ENCODE measurements at places on chromosomes 2 and 18.
A peak's percentile ranks its signal among the peaks of the same experiment; 100 is the strongest.

DNA sequence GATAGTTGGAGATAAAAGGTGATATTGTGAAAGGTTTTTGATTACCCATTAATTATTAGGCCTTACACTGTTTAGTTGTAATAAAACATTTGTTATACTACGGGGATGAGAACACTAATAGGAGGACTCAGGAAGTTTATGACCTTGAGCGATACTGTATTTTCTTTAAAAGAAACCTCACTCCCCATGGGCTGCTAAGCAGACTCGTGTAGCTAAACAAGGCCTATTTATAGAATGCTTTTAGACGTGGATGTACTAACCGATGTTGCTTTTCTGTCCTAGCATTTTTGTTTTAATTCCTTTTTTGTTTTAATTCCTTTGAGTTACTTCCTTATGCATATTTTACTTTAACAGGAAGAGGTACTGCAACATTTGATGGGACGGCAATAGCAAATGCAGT is 22.9 kb downstream of the MSH6 start:
- 0 out of 2 replicates have a peak, but pooled peaks cover 1% of the 10 kb centered on the region for H3K27me3 ChIP-seq
- H3K27ac ChIP-seq, result no peak overlapping the region
- H3K4me1 ChIP-seq, result no peaks in the 10 kb centered on the region
- no peak overlapping the region for H3K4me3 ChIP-seq
- H3K36me3 ChIP-seq, result peaks cover 22% of the 10 kb centered on the region

DNA sequence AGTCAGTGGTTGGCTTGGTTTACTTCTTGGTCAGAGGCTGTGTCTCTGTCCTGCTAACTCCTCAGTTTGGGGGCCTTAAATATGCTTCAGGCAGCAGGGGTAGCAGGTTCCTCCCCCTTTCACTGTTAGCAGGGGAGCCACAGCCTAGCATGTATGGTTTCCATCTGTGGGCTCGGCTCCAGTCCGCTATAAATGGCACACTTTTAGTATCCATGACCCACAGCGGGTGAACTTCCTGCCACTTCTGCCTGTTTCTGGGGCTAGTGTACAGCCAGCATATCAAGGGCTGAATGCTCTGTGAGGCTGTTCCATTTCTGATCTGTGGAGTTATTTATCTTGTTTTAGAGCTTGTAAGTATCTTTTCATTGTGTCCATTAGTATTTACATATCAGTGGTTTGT is 58.3 kb downstream of the MRPL33 start:
- H3K4me3 ChIP-seq, result no peak overlapping the region
- H3K27ac ChIP-seq, result no peak overlapping the region
- no peaks in the 10 kb centered on the region for H3K4me1 ChIP-seq
- no peaks in the 10 kb centered on the region for H3K27me3 ChIP-seq
- no peak for DNase-seq

GRCh38 chr18:46311491-46311890 is 207.3 kb downstream of the HAUS1 start:
- no peak overlapping the region for H3K4me3 ChIP-seq
- H3K36me3 ChIP-seq, result no peaks in the 10 kb centered on the region
- DNase-seq, result no peak
- H3K27ac ChIP-seq, result no peak overlapping the region
- H3K27me3 ChIP-seq, result no peaks in the 10 kb centered on the region
- no peaks in the 10 kb centered on the region for H3K4me1 ChIP-seq

DNA sequence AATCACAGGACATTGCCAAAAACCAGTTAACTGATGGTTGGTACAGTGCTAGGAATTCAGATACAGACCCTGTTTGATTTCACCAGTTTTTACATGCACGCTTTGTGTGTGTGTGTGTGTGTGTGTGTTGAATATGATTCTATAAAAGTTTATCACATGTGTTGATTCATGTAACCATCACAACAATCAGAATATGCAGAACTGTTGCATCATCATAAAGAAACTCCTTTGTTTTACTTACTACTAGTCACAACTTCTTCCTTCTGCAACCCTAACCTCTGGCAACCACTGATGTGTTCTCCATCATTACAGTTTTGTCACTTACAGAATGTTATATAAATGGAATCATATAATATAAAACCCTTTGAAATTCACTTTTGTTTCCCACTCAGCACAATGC is 144.8 kb upstream of the CYP26B1 start:
- H3K27me3 ChIP-seq, result no peaks in the 10 kb centered on the region
- no peak overlapping the region for H3K27ac ChIP-seq
- H3K4me3 ChIP-seq, result no peak overlapping the region
- DNase-seq, result no peak
- no peaks in the 10 kb centered on the region for H3K36me3 ChIP-seq

DNA sequence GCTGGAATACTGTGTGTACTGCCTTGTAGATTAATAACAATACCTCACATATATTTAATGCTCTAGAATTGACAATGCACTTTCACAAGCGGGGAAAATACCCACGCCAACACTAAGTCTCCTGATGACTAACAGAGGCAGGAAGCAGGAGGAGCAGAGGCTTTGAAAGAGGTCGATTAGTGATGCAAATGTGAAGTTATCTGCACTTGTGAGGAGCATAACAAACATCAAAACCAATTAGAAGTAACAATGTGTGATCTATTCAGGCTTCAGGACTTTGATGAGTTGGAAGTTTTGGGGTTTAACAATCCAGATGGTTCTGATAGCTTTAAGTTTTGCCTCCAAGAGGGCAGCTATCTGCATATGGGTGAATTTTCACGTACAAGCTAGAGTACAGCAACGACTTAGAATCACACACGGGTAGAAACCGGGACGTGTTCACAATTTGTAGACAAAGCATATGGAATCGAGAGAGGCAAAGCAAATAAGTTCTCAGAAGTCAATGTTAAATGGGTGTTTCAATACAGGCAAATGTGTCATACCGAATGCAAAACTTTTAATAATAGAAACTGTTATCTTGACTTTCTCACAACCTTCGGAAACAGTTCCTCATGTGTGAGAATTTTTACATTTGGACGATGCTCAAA is 114.5 kb downstream of the METTL8 start:
- H3K27ac ChIP-seq, result no peak overlapping the region
- H3K4me1 ChIP-seq, result peaks cover 5% of the 10 kb centered on the region
- no peaks in the 10 kb centered on the region for H3K27me3 ChIP-seq
- DNase-seq, result peak; percentile 47

DNA sequence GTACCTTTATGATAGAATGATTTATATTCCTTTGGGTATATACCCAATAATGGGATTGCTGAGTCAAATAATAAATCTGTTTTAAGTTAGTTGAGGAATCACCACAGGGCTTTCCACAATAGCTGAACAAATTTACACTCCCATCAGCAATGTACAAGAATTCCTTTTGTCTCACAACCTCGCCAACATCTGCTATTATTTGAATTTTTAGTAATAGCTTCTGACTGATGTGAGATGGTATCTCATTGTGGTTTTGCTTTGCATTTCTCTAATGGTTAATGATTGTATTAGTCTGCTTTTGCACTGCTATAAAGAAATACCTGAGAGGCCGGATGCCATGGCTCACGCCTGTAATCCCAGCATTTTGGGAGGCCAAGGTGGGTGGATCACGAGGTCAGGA is 1387.6 kb upstream of the ACVR2A start:
- no peaks in the 10 kb centered on the region for H3K27me3 ChIP-seq
- no peaks in the 10 kb centered on the region for H3K4me1 ChIP-seq
- no peaks in the 10 kb centered on the region for H3K36me3 ChIP-seq

DNA sequence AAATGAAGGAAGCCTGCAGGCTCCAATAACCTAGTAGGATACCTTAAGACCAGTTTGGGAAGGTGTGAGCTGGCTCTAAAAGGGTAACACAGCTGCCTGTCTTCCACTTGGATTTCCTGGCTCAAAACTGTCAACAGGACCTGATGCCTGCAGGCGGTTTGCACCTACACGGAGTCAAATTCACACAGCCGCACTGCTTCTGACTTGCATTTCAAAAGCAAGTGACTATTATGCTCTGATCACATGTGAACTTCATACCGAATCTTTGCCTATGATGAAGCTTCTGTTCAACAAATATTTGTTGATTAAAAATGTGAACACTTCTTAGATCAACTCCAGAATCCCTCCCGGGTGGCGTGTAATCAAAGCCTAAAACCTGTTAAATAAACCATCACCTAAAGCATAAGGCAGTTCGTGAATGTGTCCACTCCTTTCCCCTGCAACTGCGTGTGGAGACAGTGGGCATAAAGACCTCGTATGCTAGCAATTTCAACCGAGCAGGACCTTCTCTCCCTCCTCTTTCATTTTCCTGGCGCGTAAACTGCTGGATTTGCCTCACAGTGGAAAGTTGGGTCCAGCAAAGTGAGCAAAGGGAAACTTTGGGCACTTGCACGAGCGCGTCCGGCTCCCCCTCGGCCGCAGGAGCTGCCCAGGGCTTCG is 784 bp downstream of the CRACDL start:
- no peaks in the 10 kb centered on the region for H3K36me3 ChIP-seq
- DNase-seq, result no peak
- peak overlapping the region; percentile 61 for H3K4me3 ChIP-seq
- H3K4me1 ChIP-seq, result no peaks in the 10 kb centered on the region

GRCh38 chr2:73156539-73157124 is 43.9 kb upstream of the RAB11FIP5 start:
- no peaks in the 10 kb centered on the region for H3K27me3 ChIP-seq
- H3K4me1 ChIP-seq, result peaks cover 1% of the 10 kb centered on the region
- peak; percentile 77 for DNase-seq
- H3K36me3 ChIP-seq, result no peaks in the 10 kb centered on the region
- H3K27ac ChIP-seq, result no peak overlapping the region

- H3K27me3 ChIP-seq, result no peaks in the 10 kb centered on the region
- no peak overlapping the region for H3K27ac ChIP-seq
- H3K4me1 ChIP-seq, result peaks cover 9% of the 10 kb centered on the region
- no peaks in the 10 kb centered on the region for H3K36me3 ChIP-seq
Measured at GRCh38 chr2:152456262-152456661, 121.3 kb downstream of the FMNL2 start.

DNA sequence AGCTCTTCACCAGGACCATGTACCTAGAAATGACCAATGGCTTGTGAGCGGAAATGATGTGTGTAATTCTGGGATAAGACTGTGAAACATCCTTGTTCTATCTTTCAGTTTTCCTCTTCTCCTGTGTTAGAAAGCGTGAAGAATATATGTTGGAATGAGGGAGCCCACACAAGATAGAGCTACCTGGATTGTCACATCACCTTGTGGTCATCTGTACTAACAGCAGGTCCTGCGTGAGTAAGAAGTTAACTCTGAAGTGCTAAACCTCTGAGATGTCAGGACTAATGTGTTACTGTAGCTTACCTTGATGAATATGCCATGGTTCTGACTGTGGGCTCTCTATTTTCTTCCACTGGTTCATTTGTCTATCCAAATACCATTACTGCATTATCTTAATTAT is 75.6 kb downstream of the FASTKD2 start:
- peak; percentile 31 for DNase-seq
- no peaks in the 10 kb centered on the region for H3K27me3 ChIP-seq
- H3K4me1 ChIP-seq, result no peaks in the 10 kb centered on the region
- no peak overlapping the region for H3K4me3 ChIP-seq
- H3K27ac ChIP-seq, result no peak overlapping the region

GRCh38 chr2:144946263-144946662 is 426.3 kb upstream of the ZEB2 start:
- no peaks in the 10 kb centered on the region for H3K4me1 ChIP-seq
- DNase-seq, result no peak
- H3K4me3 ChIP-seq, result no peak overlapping the region

- no peaks in the 10 kb centered on the region for H3K27me3 ChIP-seq
- H3K27ac ChIP-seq, result no peak overlapping the region
- no peak overlapping the region for H3K4me3 ChIP-seq
- no peaks in the 10 kb centered on the region for H3K4me1 ChIP-seq
Measured at GRCh38 chr2:67214585-67215185, 182.4 kb upstream of the ETAA1 start.

- no peak overlapping the region for H3K4me3 ChIP-seq
- DNase-seq, result no peak
- H3K27ac ChIP-seq, result no peak overlapping the region
- no peaks in the 10 kb centered on the region for H3K36me3 ChIP-seq
Measured at GRCh38 chr2:225140723-225141122, 98.5 kb upstream of the DOCK10 start.

DNA sequence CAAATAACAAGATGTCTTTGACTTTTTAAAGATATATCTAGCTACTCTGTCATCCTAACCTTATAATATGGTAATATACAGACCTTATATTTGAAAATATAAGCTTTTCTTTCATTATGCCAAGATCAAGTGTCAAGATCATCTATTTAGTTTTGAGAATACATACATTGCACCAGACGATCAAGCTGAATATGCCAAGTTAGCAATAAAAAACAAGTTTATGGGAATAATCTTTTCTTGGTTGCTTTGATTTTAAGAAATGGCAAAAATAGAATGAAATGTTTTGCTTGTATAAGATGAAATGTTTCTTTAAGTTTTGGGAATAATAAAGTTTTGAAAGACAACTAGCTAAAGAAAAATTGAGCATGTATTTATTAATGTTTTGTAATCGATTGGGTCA is 163.8 kb downstream of the DPP4 start:
- DNase-seq, result no peak
- H3K4me3 ChIP-seq, result no peak overlapping the region
- no peaks in the 10 kb centered on the region for H3K36me3 ChIP-seq
- H3K4me1 ChIP-seq, result no peaks in the 10 kb centered on the region
- H3K27ac ChIP-seq, result no peak overlapping the region

- no peaks in the 10 kb centered on the region for H3K4me1 ChIP-seq
- H3K27ac ChIP-seq, result no peak overlapping the region
- no peak for DNase-seq
- H3K36me3 ChIP-seq, result no peaks in the 10 kb centered on the region
- no peaks in the 10 kb centered on the region for H3K27me3 ChIP-seq
Measured at GRCh38 chr2:53821810-53822209, 35.0 kb downstream of the ERLEC1 start.

DNA sequence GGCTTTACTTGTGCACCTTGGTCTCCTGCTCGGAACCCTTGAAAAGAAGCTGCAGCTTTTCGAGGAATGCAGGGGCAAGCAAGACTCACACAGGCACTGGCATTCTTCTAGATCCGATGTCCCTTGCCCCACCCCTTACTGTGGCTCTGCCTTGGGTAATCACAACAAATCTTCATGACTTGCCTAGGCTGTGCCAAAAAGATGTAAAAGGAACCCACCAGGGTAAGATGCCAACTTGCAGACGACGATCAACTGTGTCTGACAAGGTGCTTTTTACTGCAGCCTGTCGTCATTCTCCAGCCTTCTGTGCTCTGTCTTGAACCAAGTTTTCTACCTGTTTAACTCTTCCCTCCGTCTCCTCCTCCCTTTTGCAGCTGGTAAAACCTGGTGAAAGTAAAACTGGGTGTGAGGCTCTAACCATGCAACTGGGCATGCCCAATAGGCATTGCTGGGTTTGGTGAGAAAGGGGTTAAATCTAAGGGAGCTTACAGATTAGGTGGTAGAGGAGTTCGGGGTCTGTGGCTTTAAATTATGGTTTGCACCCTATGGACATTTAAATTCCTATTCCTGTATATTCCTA is 909 bp upstream of the NRXN1 start:
- no peak overlapping the region for H3K27ac ChIP-seq
- DNase-seq, result no peak
- peak overlapping the region; percentile 68 for H3K4me3 ChIP-seq

GRCh38 chr2:134623796-134624195 is 95.0 kb downstream of the TMEM163 start:
- no peaks in the 10 kb centered on the region for H3K4me1 ChIP-seq
- DNase-seq, result no peak
- H3K27me3 ChIP-seq, result no peaks in the 10 kb centered on the region
- no peak overlapping the region for H3K4me3 ChIP-seq
- H3K27ac ChIP-seq, result no peak overlapping the region

- no peaks in the 10 kb centered on the region for H3K36me3 ChIP-seq
- no peak overlapping the region for H3K4me3 ChIP-seq
- DNase-seq, result no peak
- no peaks in the 10 kb centered on the region for H3K27me3 ChIP-seq
Measured at GRCh38 chr2:109508556-109508955, 105.2 kb downstream of the SEPTIN10 start.

- DNase-seq, result no peak
- H3K4me1 ChIP-seq, result no peaks in the 10 kb centered on the region
- H3K36me3 ChIP-seq, result no peaks in the 10 kb centered on the region
- no peak overlapping the region for H3K27ac ChIP-seq
Measured at GRCh38 chr2:31354837-31355236, 59.7 kb downstream of the XDH start.
